ENCODE measurements at places on chromosomes 2 and 18.

- no peak for DNase-seq
Observed at GRCh38 chr2:207071820-207072219, 93.9 kb downstream of the KLF7 start.

- DNase-seq: no peak
Observed at GRCh38 chr2:179910735-179911113, 49.3 kb upstream of the ZNF385B start.

DNA sequence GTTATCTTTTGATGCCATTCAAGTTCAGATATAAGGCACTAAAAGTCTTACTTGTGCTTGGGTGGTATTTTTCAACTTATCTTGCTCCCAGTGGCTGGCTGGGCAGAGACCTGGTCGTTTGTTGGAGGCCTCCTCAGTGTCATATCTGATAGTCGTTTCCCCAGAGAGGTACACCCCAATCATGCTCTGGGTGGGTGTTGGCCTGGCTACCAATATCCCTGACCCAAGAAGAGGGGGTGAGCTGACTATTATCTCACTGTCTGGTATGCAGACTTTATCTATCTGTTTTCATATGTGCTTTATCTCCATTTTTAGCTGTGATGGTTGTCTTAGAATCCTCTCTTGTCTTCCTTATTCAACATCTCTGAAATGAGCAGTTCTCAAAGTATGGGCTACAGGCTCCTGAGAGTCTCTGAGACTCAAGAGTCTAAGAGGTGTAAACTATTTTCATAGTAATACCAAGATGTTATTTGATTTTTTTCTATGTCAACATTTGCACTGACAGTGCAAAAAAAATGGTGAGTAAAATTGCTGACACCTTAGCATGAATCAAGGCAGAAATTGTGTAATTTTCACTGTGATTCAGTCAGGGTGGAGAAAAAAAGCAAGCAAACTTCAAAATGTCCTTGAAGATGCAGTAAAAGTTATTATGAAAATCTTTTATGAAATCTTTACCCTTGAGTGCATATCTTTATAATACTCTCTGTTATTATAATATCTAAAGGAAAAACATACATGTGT is 12.3 kb upstream of the PLEK start:
- no peak for DNase-seq

- DNase-seq: no peak
Observed at GRCh38 chr18:3704556-3705344, 254.8 kb downstream of the TGIF1 start.

DNA sequence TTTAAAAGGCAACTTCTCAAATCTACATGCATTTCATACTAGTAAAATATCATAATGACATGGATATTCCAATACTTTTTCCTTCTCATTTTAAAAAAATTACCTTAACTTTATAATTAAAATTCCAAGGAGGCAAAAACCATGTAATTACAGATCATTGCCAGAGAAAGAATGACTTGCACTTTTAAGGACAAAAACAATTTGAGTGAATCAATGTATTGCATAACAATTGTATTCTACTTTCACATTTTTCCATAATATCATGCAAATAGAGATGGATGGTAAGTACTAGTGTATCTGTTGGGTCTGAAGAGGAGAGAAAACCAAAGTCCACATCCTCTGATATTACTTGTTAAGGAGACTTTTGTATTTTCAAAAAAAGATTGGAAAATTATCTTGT is 89.5 kb upstream of the NCK2 start:
- DNase-seq: no peak

Measured in cortex of kidney (tissue), 1 donor.